ENCODE measurements at places on chromosomes 5 and 9. TPM values are rescaled to one million over a fixed set of nuclear protein-coding genes. Genes with fewer than 3 reads are reported as not detected.
A peak's percentile ranks its signal among the peaks of the same experiment; 100 is the strongest.

- H3K27ac ChIP-seq: no peak overlapping the region
- H3K27me3 ChIP-seq: no peaks in the 10 kb centered on the region
- no peaks in the 10 kb centered on the region for H3K4me1 ChIP-seq
- no peak overlapping the region for H3K4me3 ChIP-seq
Measured at GRCh38 chr5:30041831-30042385, 1151.6 kb upstream of the CDH6 start.

- H3K27me3 ChIP-seq: no peaks in the 10 kb centered on the region
- H3K4me3 ChIP-seq: no peak overlapping the region
- H3K27ac ChIP-seq: no peak overlapping the region
- H3K36me3 ChIP-seq: no peaks in the 10 kb centered on the region
Measured at GRCh38 chr9:110891760-110892159, 146.5 kb downstream of the LPAR1 start.

- H3K27ac ChIP-seq: no peak overlapping the region
- no peak for DNase-seq
- no peaks in the 10 kb centered on the region for H3K36me3 ChIP-seq
- H3K27me3 ChIP-seq: no peaks in the 10 kb centered on the region
- H3K4me1 ChIP-seq: no peaks in the 10 kb centered on the region
- no peak overlapping the region for H3K4me3 ChIP-seq
Measured at GRCh38 chr9:72925126-72925789, 27.6 kb downstream of the ALDH1A1 start.

- H3K4me1 ChIP-seq: no peaks in the 10 kb centered on the region
- H3K27me3 ChIP-seq: no peaks in the 10 kb centered on the region
- no peak overlapping the region for H3K27ac ChIP-seq
Measured at GRCh38 chr5:29239606-29240005, 1953.9 kb upstream of the CDH6 start.

MEIKIN gene
- total RNA-seq: not detected

DEPDC1B gene
- 38.7 TPM for total RNA-seq

- DNase-seq: no peak
- peaks cover 27% of the 10 kb centered on the region for H3K4me1 ChIP-seq
- H3K27ac ChIP-seq: no peak overlapping the region
- no peak overlapping the region for H3K4me3 ChIP-seq
Measured at GRCh38 chr5:77877516-77878355, 101.6 kb upstream of the TBCA start.

GRCh38 chr9:136306211-136307208 is 2.6 kb upstream of the CCDC187 start:
- DNase-seq: peak; percentile 46
- H3K4me1 ChIP-seq: peaks cover 3% of the 10 kb centered on the region
- no peaks in the 10 kb centered on the region for H3K27me3 ChIP-seq

DNA sequence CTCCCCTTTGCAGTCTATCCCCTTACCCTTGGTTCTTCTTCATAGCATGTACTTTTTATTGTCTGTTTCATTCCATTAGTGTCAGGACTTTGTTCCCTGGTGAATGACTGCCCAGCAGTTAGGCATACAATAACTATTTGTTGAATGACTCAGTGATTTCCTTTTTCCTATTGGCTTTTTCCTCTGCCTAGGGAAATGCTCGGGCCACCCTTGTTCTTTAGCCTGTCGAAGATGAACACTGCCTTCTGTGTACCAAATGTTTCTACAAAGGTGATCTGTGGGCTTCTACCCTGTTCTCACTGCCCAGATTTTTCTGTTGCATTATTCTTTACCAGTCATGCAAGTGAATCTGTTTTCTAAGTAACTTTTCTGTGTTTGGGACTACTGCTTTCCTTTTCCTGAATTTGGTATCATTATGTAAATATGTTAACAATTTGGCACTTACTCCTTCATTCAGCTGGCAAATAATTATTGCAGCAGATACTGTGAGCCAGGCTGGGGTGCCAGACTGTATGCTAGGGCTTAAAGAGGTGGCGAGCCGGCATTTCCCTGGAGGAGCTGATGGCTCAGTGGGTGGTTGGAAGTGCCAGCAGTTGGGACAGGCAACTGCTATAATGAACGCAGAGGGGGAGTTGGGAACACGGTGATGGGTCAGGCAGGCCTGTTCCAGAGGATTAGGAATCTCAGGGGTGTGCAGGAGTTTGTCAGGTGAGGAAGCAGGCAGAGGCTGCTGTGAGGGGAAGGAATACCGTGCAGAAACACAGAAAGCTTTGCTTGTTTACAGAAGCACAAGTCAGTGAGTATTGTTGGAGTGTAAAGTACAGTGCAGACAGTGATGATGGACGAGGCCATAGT is 30.6 kb downstream of the KDM4C start:
- no peaks in the 10 kb centered on the region for H3K27me3 ChIP-seq
- peaks cover 8% of the 10 kb centered on the region for H3K36me3 ChIP-seq
- peaks cover 6% of the 10 kb centered on the region for H3K4me1 ChIP-seq
- no peak for DNase-seq

DNA sequence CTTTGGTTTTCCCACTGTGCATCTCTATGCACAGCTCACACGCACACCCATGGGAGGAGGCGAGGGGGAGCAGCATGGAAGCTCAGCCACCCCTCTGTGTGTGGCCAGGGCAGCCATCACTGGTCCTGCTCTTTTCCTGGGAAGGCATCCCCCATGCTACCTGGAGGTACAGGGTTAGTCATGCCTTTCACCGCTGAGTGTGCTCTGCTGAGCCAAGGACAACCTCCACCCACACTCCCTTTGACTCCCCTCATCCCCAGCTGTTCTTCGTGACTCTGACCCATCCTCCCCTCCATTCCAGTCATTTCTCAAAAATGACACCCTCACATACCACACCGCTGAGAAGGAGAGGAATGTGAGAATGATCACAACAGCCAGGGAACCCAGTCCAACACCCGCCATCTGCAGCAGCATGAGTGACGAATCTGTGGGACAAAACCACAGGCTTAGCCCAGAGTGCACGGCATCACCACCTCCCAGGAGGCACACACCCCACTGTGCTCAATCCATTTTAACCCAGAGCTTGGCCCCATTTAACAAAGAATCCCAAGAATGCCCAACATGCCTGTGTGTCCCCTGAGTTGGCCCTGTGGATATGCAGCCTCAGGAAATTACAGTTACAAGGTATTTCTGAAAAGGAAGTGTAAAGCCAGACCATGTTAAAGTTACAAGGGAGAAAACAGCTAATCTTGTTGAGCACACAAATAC is 133.4 kb downstream of the SUSD1 start:
- no peak overlapping the region for H3K4me3 ChIP-seq
- H3K27me3 ChIP-seq: peaks cover 21% of the 10 kb centered on the region
- peaks cover 22% of the 10 kb centered on the region for H3K4me1 ChIP-seq
- DNase-seq: no peak
- no peak overlapping the region for H3K27ac ChIP-seq

GRCh38 chr5:172765766-172766286 is 5.2 kb downstream of the DUSP1 start:
- no peaks in the 10 kb centered on the region for H3K27me3 ChIP-seq
- H3K36me3 ChIP-seq: peaks cover 13% of the 10 kb centered on the region
- peak overlapping the region; percentile 90 for H3K27ac ChIP-seq
- no peak for DNase-seq

GRCh38 chr9:104256031-104256695 is 162.1 kb downstream of the SMC2 start:
- no peak for DNase-seq
- no peaks in the 10 kb centered on the region for H3K4me1 ChIP-seq
- H3K27me3 ChIP-seq: peaks cover 5% of the 10 kb centered on the region
- H3K36me3 ChIP-seq: no peaks in the 10 kb centered on the region

DNA sequence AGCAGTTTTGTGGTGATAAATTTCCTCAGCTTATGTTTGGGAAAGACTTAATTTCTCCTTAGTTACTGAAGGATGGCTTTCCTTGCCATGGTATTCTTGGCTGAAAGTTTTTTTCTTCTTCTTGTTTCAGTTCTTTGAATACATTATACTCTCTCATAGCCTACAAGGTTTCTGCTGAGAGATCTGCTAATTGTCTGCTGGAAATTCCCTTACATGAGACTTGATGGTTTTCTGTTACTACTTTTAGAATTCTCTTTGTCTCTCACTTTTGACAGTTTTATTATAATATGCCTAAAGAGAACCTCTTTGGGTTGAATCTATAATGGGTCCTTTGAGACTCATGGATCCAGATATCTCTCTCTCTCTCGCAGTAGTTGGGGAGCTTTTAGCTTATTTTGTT is 693.6 kb downstream of the PRELID2 start:
- no peaks in the 10 kb centered on the region for H3K27me3 ChIP-seq
- no peak for DNase-seq
- no peak overlapping the region for H3K4me3 ChIP-seq
- no peak overlapping the region for H3K27ac ChIP-seq
- no peaks in the 10 kb centered on the region for H3K36me3 ChIP-seq

GRCh38 chr5:94745786-94746730 is 127.6 kb downstream of the SLF1 start:
- H3K27ac ChIP-seq: no peak overlapping the region
- no peaks in the 10 kb centered on the region for H3K4me1 ChIP-seq
- H3K36me3 ChIP-seq: no peaks in the 10 kb centered on the region
- H3K4me3 ChIP-seq: no peak overlapping the region
- DNase-seq: no peak

- peaks cover 38% of the 10 kb centered on the region for H3K36me3 ChIP-seq
- peaks cover 36% of the 10 kb centered on the region for H3K4me1 ChIP-seq
- peak overlapping the region; percentile 80 for H3K27ac ChIP-seq
- DNase-seq: peak; percentile 69
- H3K4me3 ChIP-seq: peak overlapping the region; percentile 20
Measured at GRCh38 chr5:34923694-34924461, 5.5 kb upstream of the DNAJC21 start.

GRCh38 chr5:118990582-118990981 is 2.2 kb upstream of the DTWD2 start:
- no peak overlapping the region for H3K4me3 ChIP-seq
- H3K4me1 ChIP-seq: peaks cover 13% of the 10 kb centered on the region
- peaks cover 6% of the 10 kb centered on the region for H3K36me3 ChIP-seq
- H3K27me3 ChIP-seq: no peaks in the 10 kb centered on the region
- no peak for DNase-seq
- H3K27ac ChIP-seq: no peak overlapping the region

- peak; percentile 53 for DNase-seq
- peaks cover 7% of the 10 kb centered on the region for H3K4me1 ChIP-seq
- H3K27me3 ChIP-seq: no peaks in the 10 kb centered on the region
Measured at GRCh38 chr9:101566904-101567724, 27.7 kb downstream of the PPP3R2 start.
